ENCODE measurements at places on chromosomes 16 and 17.

- DNase-seq, result no peak
Measured at GRCh38 chr16:89193576-89194293, 6.6 kb downstream of the SLC22A31 start.

DNA sequence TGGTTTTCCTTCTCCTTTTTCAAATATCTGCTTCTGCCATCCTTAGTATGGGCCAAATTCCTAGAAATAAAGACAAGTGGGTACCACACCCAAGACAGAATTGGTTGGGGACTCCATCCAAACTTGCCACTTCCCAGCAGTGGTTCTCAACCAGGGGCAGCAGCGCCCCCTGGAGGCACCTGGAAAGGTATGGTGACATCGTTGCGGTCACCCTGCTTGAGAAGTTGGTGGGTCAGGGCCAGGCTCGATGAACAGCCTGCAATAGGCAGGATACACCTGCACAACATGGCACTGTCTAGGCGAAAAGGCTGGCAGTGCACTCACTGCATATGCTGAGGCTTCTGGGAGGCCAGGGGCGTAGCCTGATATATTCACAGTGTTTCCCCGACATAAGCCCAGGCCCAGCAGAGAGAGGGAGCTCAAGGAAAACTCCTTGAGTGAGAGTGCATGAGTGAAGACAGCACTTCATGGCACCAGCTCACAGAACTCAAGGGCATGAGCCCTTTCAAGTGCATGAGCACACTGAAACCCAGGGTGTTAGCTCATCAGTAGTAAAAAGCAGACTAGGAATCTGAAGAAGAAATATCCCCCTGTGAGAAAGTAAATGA is 57.7 kb downstream of the CMC2 start:
- DNase-seq, result no peak

GRCh38 chr16:801584-802363 is 1.2 kb upstream of the GNG13 start:
- DNase-seq, result no peak

GRCh38 chr17:48752399-48753288 is 24.1 kb upstream of the HOXB13 start:
- DNase-seq, result no peak

DNA sequence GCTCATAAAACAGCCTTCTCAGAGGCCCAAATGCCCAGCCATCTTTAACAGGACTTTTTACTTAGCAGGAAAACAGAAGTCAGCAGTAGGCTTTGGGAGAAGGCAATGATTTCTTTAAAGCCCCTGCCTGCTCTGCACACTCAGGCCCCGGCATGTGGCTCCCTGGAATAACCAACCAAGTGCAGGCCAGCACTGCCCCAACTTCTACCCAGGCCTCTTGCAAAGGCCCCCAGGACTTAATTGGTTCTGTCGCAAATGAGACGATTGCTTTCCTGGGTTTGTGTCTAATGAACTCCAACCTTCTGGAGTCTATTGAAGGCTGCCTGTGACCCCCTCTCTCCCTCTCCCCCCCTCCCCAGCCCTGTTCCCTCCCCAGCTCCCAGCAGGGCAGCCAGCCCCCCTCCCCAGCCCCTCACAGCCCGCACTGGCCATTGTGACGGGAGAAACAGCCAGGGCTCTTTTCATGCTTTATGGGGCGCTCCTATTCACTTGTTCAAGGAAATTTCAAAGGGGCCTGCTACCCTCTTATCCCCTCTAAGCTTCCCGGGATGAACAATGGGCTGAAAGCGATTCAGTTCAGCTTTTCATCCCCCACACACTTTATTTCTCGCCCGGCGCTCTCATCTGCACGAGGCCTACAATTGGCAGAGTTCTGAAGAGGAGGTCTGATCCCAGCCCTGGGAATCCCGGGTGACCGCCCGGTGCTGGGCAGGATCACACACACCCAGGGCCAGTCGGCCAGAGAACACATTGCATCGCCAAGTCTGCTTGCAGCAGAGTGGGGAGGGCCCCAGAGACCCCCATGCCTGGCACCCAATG is 15.5 kb downstream of the AXIN2 start:
- DNase-seq, result no peak

GRCh38 chr16:85878875-85879274 is 20.1 kb upstream of the IRF8 start:
- DNase-seq, result no peak

GRCh38 chr17:63832455-63832854 is 5.0 kb upstream of the FTSJ3 start:
- no peak for DNase-seq

DNA sequence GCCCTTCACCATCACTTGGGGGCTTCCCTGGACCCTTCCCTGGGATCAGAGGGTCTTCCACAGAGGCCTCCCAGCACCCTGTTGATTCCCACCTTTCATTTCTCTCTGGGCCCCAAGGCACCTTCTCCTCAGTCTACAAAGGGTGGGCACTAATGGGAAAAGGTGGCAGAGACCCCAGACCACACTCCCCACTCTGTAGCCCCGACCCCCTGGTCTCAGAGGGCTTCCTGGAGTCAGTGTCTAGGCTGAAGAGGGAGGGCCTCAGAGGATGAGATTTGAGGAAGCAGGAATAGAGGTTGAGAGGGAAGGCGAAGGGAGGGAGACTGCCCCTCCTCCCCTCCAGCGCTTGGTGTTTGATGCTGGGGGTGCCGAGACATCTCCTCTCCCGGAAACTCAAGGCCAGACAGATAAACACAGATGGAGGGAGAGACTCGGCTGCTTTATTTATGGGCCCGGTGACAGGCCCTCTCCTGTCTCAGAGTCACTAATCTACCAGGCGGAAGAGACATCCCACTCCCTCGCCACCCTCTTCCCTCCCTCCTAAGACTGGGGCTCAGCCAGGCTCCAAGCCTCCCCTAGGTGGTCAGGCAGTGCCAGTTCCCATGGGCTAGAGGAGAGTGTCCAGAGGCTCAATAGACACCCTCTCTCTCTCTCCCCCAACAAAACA is 18.5 kb upstream of the SP2 start:
- no peak for DNase-seq

DNA sequence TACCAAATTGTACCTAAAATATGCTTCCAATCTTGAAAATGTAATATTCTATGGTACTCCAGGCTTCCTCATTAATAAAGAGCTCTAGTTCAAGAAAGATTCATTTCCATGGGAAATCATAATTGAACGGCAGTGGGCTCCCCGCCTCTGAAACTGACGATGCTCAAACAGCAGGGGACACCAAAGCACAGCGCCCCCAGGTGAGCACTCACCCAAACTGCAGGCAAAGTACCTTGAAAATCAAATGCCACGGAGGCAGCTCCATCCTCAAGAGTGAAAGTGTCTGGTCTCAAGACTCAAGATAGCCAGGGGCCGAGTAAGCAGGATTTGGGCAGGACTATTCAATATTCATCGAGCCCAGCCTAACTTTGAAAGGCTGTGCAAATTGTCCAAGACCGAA is 217.4 kb upstream of the TNRC6C start:
- DNase-seq, result no peak

- DNase-seq, result no peak
Measured at GRCh38 chr16:24075931-24076716, 180.0 kb upstream of the CACNG3 start.

GRCh38 chr17:57356719-57357391 is 100.5 kb downstream of the MSI2 start:
- DNase-seq, result no peak

DNA sequence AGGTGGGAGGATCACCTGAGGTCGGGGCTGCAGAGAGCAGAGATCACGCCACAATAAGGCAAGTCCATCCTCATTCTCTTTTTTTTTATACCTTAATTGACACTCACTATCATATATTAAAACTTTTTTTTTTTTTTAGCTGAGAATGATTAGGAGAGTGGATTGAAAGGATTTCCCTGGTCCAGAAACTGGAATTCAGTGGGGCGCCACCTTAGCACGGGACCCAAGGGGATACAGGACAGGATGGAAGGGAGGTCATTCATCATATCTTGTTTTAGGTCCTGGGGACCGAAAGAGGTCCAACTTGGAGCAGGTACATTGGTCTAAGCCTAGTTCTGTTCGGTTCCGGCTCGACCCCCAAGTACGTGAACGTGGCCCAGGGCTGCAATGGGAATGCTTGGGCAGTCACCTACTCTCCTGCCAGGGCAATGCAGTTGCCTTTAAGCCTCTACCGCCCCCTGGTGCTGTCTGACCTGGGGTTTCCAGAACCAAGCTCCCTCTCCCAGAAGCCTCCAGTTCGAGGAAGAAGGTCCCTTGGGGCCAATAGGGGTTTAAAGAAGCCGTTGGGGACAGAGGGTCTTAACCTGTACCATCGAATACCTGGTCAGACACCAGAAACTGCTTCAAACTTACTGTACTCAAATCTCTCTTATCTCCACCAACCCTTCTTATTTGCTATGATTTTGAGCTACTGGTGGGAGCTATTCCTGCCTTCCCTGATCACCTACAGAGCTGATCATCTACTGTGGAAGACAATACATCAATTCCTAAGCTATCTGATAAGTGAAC is 19.9 kb upstream of the GPATCH8 start:
- no peak for DNase-seq

GRCh38 chr16:60907645-60908044 is 1128.6 kb downstream of the CDH8 start:
- DNase-seq, result no peak

GRCh38 chr17:78823282-78824046 is 17.1 kb downstream of the USP36 start:
- no peak for DNase-seq

DNA sequence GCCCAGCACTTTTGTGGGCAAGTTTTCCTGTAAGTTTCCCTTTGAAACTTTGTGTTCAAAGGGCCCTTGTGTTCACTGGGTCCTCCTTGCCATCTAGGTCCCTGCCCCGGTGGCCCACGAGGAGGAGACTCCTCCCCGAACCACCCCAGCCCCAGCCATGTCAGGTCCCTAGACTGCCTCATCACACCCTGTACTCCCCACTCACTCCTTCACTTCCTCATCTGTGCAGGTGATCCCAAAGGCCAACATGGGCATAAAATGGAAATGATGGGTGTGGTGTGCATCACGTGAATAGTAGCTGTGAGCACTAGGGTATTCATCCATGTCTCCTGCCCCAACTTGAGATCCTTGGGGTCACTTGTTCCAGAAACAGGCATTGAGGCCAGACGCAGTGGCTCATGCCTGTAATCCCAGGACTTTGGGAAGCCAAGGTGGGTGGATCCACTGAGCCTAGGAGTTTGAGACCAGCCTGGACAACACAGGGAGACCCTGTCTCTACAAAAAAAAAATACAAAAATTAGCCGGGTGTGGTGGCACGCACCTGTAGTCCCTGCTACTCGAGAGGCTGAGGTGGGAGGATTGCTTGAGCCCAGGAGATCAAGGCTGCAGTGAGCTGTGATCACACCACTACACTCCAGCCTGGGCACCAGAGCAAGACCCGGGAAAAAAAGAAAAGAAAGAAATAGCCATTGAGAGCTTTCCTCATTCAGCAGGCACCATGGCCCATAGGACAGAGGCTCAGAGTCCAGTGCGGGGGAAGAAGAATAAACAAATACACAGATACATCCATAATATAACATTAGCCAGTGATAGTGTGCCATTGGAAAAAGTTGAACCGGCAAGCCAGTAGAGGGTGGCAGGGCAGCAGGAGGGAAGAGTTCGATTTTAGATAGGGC is 74.5 kb downstream of the KATNIP start:
- no peak for DNase-seq

DNA sequence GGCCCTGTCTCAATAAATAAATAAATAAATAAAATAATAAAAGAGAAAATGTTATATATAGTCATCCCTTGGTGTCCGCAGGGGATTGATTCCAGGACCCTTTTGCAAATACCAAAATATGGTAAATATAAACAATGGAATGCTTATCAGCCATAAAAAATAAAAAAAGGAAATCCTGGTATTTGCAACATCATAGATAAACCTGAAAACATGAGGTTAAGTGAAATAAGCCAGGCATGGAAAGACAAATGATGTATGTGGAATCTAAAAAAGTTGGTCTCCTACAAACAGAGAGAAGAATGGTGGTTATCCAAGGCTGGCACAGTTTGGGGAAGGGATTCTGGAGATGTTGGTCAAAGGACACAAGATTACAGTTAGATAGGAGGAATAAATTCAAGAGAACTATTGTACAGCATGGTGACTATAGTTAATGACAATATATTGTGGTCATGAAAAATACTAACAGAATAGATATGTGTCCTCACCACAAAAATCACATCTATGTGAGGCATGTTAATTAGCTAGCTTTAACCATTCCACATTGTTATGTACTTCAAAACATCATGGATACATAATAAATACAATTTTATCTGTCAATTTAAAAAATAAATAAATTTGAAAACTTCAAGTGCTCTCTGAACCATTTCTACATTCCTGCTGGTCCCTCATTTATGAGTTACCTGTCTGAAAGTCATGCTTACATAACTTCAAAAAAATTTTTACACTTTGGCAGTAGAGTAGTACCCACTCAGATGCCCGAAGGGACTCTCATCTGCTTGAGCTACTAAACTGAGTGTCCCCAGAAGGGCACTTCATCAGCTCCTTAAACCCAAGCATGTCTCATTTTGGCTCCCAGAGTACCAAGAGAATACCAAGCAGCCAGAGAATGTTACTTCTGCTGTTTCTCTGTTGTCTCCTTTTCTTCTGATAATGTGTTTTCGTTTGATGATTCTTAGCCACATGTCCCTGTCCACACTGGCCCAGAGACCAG is 26.6 kb downstream of the N4BP1 start:
- DNase-seq, result no peak

DNA sequence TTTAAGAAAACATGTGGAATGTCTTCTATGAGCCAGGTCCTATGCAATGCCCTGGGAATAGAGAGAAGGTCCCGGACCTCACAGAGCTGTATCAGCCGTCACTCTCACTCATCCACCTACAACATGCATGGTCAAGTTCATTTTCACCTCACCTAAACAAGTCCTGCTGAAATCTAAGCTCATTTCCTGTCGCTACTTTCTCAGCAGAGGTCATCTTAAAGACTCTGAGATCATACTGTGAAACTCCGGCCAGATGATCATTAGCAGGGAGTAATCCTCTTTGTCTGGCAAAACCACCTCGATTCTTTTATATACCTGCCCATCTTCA is 66.2 kb upstream of the LYRM9 start:
- no peak for DNase-seq

- no peak for DNase-seq
Measured at GRCh38 chr17:17108451-17109049, 66.3 kb downstream of the MPRIP start.

DNA sequence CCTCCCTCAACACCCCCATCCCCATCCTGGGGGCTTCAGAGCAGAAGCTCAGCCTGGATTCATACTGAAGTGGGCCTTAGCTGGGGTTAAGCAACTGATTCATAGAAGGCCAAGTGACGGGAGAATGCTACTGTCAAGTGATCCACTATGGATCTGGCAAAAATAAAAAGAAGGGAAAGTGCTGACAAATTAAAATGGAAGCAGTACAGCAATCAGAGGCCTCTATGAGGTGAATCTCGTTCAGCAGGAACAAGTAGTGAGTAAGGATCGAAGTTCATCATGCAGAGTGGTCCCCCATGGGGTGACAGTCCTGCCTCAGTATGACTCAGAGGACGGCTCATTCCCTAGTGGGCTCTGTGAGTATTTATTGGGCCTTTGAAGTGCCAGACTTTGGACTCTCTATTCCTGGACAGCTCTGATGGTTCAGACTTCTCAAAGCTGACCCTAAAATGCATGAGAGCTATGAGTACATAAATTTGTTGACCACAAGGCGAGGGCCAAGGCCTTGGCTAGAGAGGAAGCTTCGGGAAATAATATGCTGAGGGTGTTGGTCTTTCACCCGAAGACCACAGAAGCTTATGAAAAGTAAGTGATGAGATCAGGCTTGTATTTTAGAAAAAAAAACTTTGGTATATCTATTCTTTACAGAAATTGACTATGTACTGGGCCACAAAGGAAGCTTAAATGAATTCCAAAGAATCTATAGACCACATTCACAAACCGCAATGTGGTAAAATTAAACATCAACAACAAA is 5.3 kb upstream of the NSMCE1 start:
- DNase-seq, result no peak

GRCh38 chr17:79360196-79360595 is 250.7 kb downstream of the RBFOX3 start:
- DNase-seq, result no peak
